ENCODE measurements at places on chromosomes 7 and 10.

- DNase-seq: no peak
Measured at GRCh38 chr7:157380416-157380815, 43.6 kb downstream of the DNAJB6 start.

DNA sequence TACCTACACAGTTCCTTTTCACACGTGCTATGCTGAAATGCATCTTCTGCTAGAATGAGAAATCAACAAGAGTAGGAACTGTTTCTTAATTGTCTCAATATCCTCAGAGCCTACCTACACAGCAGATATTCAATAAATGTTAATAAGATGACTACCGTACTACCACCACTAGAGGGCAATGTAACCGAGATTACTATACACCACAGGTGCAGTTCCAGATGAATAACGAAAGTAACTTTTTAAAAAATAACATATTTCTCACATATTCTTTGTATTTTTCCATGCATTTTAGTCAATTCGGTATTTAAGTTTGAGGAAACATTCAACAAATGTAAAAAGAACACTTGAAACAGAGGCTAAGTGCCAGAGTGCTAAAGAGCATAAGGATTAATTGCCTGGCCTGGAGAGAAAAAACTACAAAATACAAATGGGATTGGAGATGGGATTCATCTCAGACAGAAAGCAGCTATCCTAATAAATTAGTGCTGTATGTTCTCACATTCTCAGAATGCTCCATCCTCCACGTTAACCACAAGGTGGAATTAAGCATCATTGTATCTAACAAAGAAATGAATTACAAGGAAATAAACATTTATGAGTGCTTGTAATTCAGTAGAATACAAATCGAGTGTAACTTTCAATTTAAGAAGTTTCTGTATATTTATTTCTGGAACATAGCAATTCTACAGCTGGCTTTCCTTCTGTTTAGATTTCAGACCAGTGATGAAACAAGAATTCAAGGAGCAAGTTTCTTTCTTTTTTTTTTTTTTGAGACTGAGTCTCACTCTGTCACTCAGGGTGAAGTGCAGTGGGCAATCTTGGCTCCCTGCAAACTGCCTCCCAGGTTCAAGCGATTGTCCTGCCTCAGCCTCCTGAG is 20.3 kb upstream of the HECTD2 start:
- DNase-seq: peak; percentile 33

DNA sequence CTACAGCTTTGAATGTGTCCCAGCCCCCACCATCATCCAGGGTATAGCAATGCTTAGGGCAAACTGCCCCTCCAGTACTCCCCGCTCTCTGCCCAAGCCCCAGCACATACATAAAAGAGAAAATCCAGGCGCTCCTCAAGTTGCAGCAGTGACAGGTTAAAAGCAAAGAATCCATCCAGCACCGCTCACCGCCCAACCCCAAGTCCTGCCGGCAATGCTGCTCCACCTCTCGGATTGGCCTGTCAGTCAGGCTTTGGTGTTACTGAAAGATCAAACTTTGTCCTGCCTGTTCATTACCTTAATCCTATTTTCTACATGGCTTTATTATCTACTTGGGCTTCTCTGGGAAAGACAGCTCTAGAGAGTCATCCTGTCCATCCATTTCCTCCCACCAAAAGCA is 31.9 kb downstream of the DPCD start:
- DNase-seq: no peak

DNA sequence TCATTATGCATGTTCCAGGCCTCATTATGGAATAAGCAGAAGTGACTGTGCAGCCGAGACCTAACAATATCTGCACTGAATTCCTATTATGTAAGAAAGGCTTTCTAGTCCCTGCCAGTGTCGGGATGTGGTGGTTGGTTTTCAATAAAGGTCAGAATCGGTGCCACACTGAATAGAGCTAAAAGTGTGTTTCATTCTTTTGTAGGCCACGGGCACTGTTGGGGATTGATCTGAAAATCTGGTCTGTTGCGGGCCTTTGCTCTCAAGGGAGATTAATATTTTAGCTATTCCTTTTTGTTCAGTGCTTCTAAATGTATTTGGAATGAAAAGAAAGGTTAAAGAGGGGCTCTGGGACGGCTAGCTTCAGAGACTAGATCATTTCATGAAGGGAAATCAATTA is 559.4 kb upstream of the GALNT17 start:
- DNase-seq: no peak

DNA sequence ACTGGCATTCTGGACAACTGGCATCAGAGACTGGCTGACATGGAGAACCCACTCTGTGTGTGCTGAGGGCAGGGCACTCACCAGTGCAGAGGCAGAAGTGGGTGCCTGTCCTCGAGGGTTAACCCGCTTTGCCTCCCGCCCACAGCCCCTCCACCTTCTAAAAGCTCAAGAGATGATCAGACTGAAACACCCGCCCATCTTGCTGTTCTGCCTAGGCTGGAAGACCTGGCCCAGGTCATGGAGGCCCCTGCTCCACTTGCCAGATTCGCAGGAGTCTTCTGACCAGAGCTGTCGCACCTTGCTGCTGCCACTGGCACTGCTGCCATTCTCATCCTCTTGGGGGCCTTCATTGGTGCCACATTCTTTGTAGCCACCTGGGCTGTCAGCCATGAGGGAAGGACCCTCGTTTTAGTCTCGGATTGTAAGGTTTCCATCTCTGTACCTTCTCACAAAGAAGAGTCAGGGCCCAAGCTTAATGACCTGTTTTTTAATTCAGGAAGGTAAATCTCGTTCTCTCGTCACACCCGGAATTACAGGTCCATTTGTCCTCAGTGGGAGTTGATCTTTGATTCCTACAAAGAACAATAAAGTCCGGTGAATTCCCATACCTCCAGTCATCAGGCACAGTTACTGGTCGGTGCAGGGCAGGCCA is 1.9 kb downstream of the CYREN start:
- DNase-seq: no peak

- no peak for DNase-seq
Measured at GRCh38 chr7:78111386-78111785, 312.8 kb downstream of the PHTF2 start.

- no peak for DNase-seq
Measured at GRCh38 chr10:35398355-35398754, 62.0 kb downstream of the CCNY start.

GRCh38 chr7:104926601-104927041 is 87.4 kb upstream of the KMT2E start:
- DNase-seq: no peak

DNA sequence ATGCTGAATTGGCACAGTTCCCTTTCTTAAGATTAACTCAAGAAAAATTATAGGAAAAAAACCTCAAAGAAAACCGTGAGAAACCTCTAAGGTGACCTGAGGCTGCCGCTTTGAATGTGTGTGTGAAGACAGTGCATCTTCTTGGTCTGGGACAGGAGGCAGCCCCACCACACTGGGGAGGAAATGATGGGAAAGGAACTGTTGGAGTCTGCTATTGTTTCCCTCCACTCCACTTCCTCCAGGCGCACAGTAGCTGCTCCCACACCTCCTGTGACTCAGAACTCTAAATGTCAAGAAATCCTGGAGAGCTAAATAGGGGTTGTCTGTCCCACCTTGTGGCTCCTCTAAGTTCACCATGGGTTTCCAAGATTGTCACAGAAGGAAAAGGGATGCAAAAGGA is 179.4 kb downstream of the PDE1C start:
- no peak for DNase-seq

DNA sequence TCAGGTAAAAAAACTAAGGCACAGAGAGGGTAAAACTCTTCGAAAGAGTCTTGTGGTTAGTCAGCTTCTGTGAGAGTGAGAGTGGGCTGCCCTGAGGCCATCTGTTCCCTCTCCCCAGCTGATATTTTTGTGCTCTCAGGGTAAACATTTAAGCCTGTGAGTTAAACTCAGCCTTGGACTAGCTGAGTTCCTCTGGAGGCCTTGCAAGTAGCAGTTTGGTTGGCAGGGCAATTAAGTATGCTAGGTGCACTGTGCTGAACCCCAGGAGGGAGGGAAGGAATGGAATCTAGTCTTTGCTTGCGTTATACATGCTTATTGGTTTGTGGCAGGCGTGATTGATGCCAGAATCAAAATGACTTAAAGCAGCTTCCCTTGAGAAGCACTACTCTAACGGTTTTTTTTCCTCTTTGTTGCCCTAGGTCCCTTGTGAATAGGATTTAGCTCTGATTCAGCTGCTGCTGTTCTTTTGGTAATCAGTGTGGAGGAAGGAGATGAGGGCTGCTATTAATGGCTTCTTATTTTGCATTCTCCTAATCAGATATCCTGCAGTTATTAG is 140.2 kb downstream of the AUTS2 start:
- peak; percentile 39 for DNase-seq

GRCh38 chr7:32658034-32658433 is 162.7 kb downstream of the AVL9 start:
- DNase-seq: no peak

- DNase-seq: no peak
Measured at GRCh38 chr7:31020652-31021051, 31.5 kb upstream of the ADCYAP1R1 start.

All from GM10248 (cell line).